Neural crest cell (in vitro differentiated cells): ENCODE measurements at places on chromosomes 5 and 9. TPM values are rescaled to one million over a fixed set of nuclear protein-coding genes. Genes with fewer than 3 reads are reported as not detected.

DNA sequence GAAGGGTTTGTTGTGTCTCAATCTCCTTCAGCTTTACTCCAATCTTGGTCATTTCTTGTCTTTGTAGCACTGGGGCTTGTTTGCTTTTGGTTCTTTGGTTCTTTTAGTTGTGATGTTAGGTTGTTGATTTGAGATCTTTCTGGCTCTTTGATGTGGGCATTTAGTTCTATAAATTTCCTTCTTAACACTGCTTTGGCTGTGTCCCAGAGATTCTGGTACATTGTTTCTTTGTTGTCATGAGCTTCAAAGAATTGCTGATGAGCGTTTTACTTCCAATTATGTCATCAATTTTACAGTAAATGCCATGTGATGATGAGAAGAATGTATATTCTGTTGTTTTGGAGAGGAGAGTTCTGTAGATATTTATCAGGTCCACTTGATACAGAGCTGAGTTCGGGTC, 353.3 kb downstream of the MAN2A1 start:
- DNase-seq = no peak

- no peak for DNase-seq
These were observed 489.7 kb downstream of the EBF1 start for GRCh38 chr5:158610051-158610415.

DNA sequence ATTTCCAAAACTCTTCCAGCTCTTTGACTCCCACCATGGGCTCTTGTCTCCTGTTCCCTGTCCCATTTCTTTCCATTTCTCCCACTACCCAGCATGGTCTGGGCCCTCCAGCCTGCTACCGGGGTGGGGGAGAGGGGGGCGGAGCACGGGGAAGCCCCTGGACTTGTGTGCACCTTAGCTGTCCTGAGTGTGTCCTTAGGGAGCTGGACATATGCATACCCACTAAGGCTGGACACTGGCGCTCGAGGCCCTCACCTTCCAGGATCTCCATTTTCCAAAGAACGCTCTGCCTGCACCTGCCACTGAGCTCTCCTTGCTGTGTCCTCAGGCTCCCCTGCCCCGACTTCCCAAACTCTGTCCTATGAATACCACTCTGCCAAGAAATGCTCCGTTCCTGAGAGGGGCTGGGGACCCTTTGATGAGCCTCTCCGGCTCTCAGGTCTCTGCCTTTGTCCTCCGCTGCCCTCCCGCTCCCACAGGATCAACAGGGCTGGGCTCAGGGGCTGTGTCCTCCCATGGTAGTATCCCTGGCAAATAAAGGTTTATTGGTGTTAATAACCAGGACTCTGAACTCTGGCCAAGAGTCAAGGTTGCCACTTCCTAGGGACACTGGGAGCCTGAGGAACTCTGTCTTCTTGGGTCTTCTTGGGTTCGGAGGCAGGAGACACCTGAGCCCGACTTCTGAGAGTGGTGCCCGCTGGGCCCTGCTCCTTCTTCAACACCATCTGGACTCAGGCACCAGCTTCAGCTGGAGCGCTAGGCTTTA, 831 bp upstream of the SHROOM1 start:
- no peak for DNase-seq

The ABO gene
- 0.11 and 0.40 TPM in 2 replicates for total RNA-seq

The SIT1 gene
- 0.33 TPM in 1 of 2 replicates, not detected in the other for total RNA-seq
